A172 (cell line): ENCODE measurements at places on chromosomes 6 and 20.

- no peak for DNase-seq
Measured at GRCh38 chr20:32445539-32446273, 87.6 kb downstream of the ASXL1 start.

- no peak for DNase-seq
Measured at GRCh38 chr6:34969662-34970265, 80.7 kb downstream of the ANKS1A start.

DNA sequence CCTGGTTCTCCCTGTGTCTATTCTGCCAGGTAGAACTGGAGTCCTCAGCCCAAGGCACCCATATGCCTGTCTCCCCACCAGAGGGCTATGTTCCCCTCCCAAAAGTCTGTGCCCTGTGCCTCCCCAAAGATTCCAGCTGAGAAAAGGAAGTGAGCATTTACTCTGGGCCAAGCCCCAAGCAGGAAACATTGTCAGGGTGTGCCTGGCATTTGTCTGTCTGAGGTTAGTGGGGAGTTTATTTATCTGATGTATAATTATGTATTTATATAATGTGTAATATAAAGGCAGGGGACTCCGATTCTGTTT is 5.6 kb downstream of the GDF5 start:
- no peak for DNase-seq

- no peak for DNase-seq
Measured at GRCh38 chr20:21238818-21239536, 64.2 kb upstream of the XRN2 start.

DNA sequence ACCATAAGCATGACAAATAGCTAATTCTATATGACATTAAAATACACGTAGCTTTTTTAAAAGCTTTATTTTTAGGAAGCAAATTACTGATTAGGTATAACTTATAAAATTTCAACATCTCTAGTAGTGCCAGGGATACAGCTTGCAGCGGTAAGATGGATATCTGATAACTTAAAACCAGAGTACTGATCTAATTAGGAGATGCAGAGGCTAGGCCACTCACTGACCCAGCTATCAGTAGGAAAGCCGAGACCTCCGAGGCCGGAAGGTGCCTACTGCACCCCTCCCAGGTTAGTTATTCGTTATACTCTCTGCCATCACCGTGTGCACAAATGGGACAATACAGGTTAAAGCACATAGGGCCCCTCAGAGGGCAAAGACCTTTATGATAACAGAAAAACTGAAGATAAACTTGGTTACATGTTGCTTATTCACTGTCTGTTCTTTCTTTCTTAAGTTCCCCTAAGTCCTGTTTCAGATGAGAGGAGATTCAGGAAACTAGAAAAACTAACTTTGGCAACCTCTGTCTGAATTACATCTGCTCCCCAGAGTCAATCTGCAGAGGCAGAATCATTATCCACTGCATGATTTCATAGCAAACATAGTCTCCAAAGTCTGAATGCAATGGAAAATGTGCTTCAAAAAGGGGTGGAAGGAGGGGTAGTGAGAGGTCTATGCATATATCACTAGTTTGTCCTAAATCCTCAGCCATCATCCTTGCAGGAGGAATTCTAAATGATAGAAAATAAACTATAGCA is 60.8 kb downstream of the RIPOR2 start:
- DNase-seq, result no peak

DNA sequence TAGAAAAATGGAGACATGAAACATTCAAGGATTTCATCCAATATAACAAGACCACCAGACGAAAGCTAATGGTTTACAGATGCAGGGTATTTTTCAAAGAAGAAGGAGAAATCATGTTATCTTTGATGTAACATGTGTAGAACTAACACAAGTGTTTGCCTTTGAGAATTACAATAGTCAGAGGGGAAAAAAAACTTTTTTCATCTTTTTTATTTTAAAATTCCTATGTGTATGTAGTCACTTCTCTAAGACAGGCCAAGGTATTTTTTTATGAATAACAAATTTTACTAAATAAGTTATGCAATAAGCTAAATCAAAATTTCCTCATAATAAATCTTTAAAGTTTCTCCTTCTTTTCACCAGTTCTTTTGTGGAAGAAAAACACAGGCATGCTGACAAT is 161.4 kb downstream of the PDE7B start:
- no peak for DNase-seq

DNA sequence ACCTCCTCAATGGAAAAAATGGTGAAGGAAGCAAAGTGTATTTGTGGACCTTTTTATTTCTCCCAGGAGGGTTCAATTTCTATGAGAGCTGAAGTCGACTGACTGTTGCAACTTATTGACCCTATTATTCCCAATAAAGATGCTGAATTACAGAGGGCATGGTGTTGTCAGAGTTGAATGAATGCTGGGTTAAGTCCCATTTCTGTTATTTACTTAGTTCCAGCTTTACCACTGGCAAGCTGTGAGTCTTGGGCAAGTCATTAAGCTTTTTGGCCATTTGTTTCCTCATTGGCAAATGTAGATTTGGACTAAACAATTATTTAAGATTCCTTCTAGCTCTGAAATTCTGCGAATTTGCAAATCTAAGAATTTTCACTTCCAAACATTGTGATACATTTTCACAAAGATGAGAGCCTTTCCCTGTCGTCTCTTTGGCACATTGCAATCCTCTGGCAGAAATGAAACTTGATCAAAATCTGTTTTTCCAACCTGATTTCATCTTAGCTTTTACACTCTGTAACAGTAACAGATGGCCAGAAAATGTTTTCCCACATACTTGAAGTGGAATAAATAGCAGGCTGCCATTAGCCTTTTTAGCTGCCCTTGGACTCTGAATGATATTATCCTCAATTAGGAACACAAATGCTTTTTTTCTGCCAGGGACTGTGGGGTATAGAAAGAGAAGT is 21.3 kb downstream of the BLTP3A start:
- no peak for DNase-seq

- DNase-seq, result peak; percentile 49
Measured at GRCh38 chr6:25012657-25013056, 76.9 kb upstream of the RIPOR2 start.

- no peak for DNase-seq
Measured at GRCh38 chr6:79143320-79143898, 65.4 kb upstream of the PHIP start.

DNA sequence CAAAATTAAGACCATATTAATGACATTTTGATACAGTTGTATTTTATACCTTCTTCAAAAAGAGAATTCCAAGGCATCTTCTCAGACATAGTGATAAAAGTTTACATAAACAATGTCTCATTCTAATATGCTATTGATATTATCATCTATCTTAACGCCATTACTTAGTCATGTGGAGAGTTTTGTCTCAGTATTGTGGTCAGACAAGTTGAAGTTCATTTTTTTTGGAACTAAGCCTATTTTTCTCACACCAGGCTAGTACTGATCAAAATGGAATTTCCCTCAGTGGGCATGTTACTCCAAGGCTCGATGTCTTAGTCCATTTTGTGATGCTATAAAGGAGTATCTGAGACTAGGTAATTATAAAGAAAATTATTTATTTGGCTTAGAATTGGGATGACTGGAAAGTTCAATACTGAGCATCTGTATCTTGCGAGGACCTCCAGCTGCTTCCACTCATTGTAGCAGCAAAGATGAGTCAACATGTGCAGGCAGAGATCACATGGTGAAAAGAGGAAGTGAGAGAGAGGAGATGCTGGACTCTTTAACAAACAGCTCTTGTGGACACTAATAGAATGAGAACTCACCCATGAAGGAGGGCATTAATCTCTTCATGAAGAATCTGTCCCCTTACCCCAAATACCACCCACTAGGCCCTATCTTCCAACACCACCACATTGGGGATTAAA is 825.5 kb upstream of the MANEA start:
- no peak for DNase-seq

GRCh38 chr6:41974281-41974825 is 32.7 kb upstream of the CCND3 start:
- DNase-seq, result no peak

- no peak for DNase-seq
Measured at GRCh38 chr20:33822423-33822822, 11.3 kb downstream of the CHMP4B start.

- no peak for DNase-seq
Measured at GRCh38 chr6:150880336-150880735, 14.8 kb downstream of the MTHFD1L start.

- no peak for DNase-seq
Measured at GRCh38 chr20:50587291-50587961, 77.2 kb downstream of the PTPN1 start.

- DNase-seq, result no peak
Measured at GRCh38 chr20:63345328-63346100, 15.6 kb downstream of the CHRNA4 start.

GRCh38 chr20:56202493-56203077 is 45.9 kb upstream of the MC3R start:
- DNase-seq, result no peak

DNA sequence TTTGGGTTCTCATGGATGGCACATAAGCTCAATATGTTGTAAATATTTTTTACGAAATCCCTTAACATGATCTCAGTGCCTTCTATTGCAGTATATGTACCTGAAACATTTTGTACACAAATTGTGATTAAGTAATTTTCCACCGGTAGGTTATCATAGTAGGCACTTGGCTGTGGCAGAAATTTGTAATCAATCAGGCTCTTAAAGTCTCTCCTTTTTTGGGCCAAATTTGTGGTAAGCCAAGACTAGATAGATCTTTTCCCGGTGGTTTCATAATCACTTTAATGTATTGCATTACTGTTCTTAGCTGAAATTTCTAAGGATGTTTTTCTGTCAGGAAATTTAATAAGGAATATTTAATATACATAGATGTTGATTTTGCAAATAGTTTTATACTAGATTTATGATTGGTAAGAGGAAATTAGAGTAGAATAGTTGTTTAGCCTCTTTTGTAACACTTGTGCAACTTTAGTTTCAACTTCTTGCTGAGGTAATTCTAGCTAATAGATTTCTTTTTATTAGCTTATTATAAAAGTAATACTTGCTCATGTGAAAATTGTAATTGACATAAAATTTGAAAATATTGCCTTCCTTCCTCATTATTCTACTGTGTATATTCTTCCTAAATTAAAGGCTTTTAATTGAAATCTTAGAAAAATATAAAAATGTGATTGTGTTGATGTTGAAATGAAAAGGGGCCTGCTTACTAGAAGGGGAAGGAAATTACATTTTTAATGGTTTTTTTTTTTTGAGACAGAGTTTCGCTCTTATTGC is 3.2 kb downstream of the PCMT1 start:
- DNase-seq, result no peak

DNA sequence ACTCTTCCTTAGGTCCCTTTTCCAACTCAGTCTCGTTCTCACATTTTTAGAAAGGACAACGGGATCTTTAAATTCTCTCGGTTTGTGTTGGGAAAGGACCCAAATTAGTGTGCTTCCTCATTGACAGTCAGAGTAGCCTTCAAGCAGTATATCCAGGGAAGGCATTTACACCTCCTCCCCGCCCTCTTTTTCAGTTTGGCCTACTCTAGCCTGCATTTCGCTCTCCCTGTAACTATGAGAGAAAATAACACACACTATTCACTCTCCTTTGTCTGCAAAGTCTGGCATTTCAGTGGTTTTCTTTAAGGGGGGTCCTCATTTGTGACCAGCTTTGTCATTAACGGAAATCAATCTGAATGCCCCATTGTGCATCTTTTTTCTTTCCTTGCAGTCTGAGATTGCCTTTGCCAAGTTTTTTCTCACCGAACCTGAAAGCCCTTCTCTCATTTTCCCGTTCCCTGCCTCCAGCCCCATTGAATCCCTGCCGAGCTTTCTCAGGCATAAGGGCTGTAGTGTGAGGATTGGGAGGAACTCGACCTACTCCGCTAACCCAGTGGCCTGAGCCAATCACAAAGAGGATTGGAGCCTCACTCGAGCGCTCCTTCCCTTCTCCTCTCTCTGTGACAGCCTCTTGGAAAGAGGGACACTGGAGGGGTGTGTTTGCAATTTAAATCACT is 393 bp upstream of the FABP7 start:
- DNase-seq, result no peak

DNA sequence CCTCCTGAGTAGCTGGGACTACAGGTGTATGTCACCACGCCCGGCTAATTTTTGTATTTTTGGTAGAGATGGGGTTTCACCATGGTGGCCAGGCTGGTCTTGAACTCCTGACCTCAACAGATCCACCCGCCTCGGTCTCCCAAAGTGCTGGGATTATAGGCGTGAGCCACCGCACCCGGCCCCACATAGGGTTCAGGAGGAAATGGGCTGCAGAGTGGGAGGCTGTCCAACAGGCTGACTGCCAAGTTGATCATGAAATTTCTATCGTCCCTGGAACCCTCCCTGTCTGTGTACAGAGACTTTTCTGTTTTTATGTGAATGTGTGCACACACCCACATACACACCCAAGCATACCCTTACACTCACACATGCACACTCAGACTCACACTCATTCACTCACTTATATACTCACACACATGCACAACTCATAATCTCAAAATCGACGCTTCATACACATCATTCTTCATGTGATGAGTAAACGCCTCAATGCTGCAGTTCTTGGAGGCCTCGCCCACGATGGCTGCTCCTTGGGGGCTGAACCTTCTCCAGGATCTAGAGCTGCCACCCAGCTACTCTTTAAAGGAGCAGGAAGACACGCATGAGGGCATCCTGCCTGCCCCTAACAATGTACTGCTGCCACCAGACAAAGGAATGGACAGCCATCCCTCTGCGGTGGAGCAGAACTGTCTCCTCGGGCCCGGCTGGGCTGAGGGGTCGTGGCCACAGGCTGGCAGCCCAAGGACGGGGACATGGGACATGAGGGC is 35.6 kb downstream of the SUN5 start:
- DNase-seq, result no peak
